ENCODE measurements at places on chromosomes 13 and 19.
A peak's percentile ranks its signal among the peaks of the same experiment; 100 is the strongest.

DNA sequence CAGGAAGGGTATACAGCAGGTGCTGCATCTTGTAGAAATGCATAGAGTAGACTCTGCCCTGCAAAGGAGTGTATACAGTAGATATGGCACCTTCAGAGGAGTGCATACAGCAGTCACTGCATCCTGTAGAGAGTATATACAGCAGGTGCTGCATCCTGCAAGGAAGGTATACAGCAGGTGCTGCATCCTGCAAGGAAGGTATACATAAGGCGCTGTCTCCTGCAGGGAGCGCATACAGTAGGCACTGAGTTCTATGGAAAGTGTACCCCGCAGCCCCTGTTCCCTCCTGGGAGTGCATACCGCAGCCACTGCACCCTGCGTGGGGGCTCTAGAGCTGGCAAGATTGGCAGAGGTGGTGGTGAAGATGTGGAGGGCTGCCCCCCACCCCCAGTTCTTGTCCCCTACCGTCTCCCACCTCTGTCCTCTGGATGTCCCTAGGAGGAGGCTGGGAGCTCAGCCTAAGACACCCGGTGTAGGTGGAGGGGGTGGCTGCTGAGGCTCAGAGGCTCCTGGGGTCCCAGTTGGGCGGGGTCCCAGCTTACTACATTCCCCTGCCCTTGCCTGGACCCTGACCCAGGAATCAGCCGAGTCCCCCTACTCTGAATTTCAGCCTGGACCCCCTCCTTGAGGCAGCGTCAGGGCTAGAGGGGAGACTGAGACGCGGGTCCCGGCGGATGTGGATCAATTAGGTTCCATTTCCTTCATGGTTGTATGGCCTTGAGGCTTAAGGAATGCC, 2.3 kb upstream of the ADAMTSL5 start:
- DNase-seq, result no peak

DNA sequence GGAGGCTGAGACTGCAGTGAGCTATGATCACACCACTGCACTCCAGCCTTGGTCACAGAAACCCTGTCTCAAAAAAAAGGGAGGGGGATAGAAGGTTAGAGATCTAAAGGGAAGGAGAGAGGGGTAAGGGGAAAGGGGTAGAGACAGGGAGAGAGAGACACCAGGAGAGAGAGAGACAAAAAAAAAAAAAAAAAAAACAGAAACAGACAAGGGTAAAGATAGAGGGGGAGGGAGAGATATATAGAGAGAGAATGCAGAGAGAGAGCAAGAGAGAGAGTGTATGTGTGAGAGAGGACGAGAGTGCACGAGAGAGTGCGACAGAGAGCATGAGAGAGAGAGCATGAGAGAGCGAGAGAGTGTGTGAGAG, 4.2 kb downstream of the CD70 start:
- no peak for DNase-seq

GRCh38 chr13:114213980-114214379, 20.7 kb upstream of the CDC16 start:
- no peak for DNase-seq

DNA sequence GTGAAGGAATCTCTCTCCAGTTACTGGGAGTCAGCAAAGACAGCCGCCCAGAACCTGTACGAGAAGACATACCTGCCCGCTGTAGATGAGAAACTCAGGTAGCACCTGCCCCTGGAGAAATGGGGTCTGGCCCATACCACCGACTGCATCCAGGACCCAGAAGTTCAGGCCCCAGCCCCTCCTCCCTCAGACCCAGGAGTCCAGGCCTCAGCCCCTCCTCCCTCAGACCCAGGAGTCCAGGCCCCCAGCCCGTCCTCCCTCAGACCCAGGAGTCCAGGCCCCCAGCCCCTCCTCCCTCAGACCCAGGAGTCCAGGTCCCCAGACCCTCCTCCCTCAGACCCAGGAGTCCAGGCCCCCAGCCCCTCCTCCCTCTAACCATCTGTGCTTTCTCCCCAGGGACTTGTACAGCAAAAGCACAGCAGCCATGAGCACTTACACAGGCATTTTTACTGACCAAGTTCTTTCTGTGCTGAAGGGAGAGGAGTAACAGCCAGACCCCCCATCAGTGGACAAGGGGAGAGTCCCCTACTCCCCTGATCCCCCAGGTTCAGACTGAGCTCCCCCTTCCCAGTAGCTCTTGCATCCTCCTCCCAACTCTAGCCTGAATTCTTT, 3.0 kb downstream of the APOC2 start:
- DNase-seq, result no peak

DNA sequence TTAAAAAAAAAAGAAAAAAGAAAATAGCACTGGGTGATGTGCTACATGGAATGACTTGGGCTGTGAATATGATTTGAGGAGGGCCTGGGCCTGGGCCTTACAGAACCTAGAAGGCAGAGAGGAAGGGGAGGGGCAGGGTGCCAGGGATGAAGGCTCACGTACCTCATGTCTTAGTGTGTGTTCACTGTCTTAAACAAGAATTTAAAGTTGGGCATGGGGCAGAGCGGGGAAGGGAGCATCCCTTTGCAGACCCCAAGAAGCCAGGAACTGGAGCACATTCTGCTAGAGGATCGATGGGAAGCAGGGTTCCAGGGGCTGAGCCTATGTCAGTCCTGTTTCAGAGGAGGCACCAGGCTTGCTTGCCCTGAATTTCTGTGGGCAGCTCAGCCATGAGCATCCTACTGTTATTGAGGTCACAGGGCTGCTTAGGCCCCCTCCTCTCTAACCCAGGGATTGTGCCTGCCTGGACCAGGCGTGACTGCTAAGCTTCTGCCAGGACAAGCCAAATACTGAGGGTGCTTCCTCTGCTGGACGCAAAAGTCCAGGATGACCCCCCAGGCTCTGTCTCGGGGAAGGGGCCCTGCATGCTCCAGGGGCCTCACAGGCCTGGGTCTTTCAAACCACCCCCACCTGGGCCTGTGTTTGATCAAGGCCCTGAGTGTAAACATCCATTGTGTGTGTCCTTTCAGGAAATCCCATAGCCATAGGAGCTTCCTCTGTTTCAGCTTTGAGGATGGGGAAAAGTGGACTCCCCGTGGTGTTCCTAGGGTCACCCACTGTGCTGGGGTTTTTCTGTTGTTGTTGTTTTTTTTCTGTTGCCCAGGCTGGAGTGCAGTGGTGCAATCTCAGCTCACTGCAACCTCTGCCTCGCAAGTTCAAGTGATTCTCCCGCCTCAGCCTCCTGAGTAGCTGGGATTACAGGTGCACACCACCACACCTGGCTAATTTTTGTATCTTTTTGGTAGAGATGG, 4.8 kb downstream of the LSR start:
- DNase-seq, result no peak

- DNase-seq, result no peak
Measured at GRCh38 chr19:5271145-5271544, 69.5 kb downstream of the PTPRS start.

GRCh38 chr19:33486407-33486806, 35.2 kb downstream of the PEPD start:
- DNase-seq, result no peak

- no peak for DNase-seq
Measured at GRCh38 chr13:60881507-60881906, 484.5 kb downstream of the TDRD3 start.

DNA sequence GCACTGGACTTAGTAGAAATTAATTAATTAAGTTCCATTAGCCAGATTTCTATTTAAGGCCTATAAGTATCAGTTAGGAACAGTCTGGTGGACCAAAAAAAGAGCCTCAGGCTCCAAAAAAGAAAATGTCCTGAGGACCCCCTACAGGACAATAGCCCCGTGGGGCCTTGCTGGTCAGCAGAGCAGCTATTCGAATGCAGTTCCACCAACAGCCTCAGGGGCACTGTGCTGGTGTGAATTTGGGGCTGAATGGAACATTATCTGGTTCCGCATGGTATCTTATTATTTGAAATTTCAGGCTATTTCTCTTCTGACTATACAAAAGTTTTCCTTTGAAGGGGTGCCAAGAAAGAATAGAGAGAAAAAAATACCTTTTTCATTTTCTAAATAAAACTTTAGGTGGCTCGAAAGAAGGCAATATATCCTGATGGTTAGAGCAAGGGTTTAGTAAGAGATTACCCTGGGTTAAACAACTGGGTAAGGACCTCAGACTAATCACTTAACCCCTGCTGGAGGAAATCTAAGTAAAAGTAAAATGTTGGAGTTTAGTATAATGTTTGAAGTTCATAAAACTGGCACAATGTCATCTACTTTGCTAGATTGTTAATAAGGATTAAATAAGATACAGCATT, 147.2 kb downstream of the MIPEP start:
- DNase-seq, result peak; percentile 24

DNA sequence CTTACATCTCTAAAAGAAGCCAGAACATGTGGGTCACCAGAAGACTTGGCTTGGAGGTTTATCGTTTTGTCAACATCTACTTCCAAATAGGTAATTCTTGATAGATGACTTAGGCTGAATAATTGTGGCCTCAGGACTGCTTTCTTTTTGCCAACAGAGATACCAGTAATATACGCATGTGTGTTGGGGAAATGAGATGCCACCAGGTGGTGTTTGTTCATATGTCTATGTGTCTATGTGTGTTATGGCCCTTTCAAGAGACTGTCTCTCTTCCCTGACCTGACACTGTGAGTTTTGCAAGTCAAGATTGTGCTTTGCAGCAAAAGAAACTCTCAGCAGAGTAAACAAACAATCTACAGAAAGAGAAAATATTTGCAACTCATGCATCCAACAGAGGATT, 31.6 kb upstream of the METTL21C start:
- DNase-seq, result no peak

GRCh38 chr13:24293746-24294145, 15.6 kb upstream of the C1QTNF9 start:
- no peak for DNase-seq

DNA sequence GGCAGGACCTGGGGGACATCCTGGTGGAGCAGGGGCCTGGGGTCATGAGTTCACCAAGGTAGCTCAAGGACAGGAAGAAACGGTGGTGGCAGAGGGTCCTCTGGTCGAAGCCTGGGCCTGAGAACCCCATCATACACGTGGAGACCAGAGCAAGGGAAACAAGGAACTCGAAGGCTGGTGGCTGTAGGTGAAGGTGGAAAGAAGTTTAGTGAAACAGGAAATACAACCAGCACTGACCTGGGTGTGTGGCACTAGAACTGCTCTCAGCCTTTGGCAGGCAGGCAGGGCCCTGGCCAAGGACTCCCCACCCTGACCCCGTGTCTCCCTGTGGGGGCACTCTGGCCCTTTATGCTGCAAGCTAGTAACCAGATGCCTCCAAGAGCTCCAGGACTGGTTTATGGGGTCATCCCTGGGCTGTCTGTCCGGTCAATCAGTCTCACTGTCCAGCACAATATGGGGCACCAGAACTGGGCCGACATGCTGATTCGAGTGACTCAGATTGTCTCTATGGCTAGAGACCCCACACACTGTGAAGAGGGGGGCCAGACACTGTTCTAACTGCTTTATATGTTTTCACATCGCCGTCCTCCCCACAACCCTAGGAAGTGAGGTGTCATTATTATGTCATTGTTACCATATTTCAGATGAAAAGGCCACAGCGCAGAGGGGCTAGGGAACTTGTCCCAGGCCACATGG, 3.8 kb downstream of the COX6B2 start:
- no peak for DNase-seq

GRCh38 chr13:35475212-35475959, 1.1 kb downstream of the MAB21L1 start:
- peak; percentile 20 for DNase-seq

DNA sequence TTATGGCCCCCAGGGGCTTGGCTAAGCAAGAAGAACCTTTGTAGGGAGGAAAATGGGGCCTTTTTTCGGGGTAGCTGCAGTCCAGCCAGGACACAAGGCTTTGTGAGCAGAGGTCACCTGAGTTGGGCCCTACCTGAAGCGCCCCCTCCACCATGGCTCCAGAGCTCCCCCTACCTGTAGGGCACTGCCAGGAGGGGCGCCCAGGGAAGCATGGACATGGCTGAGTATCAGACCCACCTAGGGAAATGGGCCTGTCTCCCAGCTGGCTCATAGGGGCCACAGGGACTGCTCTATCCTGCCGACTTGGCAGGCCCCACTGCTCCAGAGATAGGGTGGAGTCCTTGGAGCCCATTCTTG, 9.0 kb upstream of the CEBPA start:
- peak; percentile 31 for DNase-seq

GRCh38 chr19:39792999-39793546, 14.4 kb downstream of the LEUTX start:
- peak; percentile 83 for DNase-seq

- no peak for DNase-seq
Measured at GRCh38 chr19:47109177-47109540, 4.4 kb downstream of the ZC3H4 start.

GRCh38 chr19:6220385-6221191, 59.2 kb downstream of the MLLT1 start:
- DNase-seq, result no peak

DNA sequence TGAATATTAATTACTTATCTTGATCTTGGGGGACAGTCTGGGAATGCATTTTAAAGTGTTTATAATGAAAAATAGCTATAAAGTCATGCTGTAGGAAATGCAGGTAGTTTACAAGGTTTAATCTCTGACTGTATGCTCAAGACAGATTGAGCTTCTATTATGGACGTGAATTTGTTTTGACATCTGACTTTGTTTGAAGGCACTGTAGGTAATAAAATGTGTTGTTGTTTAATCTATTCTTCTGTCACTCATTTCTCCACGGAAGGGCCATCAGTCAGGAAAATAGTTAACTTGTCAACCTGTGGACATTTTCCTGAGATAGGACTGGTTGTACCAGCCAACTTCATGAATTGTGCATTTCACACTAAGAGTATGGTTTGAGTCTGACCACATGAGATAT, 893.1 kb upstream of the SLITRK6 start:
- no peak for DNase-seq

DNA sequence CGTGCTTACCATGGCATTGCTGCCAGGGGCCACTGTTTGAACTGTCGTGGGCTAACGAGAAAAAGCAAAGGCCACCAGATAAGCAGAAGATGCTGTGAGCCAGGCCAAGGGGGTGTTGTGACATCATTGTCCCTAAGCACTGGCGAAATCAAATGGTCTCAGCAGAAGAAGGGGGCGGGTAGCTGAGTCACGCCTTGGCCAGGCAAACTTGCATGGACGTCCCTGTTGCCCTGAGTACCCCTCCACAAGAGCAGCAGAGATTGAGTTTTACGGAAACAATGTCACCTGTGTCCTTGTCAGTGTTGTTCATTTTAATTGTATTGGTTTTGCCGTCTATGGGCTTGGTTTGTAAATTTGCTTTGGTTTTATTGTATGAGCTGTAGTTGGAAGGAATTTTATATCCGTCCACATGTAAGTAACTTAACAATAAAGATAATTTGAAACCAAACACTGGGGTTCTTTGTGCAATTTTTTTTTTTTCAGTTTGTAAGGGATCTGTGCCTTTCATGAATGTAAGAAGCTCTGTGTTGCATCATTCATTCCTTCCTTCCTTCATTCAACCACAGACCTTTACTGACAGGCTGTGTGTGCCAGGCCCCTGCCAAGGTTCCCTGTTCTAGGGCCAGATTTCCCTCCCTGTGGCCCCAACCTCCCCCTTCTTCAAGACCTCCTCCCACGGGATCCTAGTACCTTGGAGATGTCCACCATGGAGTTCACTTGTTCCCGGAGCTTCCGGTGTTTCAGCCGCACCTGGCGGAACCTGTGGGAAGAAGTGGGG, 12.3 kb downstream of the KCNN4 start:
- DNase-seq, result no peak

GRCh38 chr13:90857921-90858320, 489.6 kb upstream of the MIR17HG start:
- no peak for DNase-seq

GRCh38 chr13:42798118-42798517, 16.7 kb downstream of the FAM216B start:
- DNase-seq, result no peak

All from activated CD4-positive, alpha-beta T cell treated with anti-CD3 and anti-CD28 coated beads for 48 hours (primary cell).